GM23248 (cell line): ENCODE measurements at places on chromosomes 16 and 17. TPM values are rescaled to one million over a fixed set of nuclear protein-coding genes. Genes with fewer than 3 reads are reported as not detected.

Gene FGF11
- 0.22 and 0.36 TPM in 2 replicates for polyA plus RNA-seq

Gene CASKIN2
- polyA plus RNA-seq = 1.9 and 2.0 TPM in 2 replicates

Gene CD79B
- polyA plus RNA-seq = not detected in 2 replicates

Gene CXCL16
- polyA plus RNA-seq = 4.1 TPM in 2 replicates

Gene TNP2
- not detected in 2 replicates for polyA plus RNA-seq

Gene KDM6B
- polyA plus RNA-seq = 1.6 and 2.3 TPM in 2 replicates

Gene VTN
- polyA plus RNA-seq = 0.24 and 0.34 TPM in 2 replicates

Gene PRAC2
- not detected in 2 replicates for polyA plus RNA-seq

Gene KRT12
- polyA plus RNA-seq = not detected in 2 replicates

Gene ASGR2
- polyA plus RNA-seq = not detected in 2 replicates

Gene NOXO1
- 0.23 TPM in 1 of 2 replicates, not detected in the other for polyA plus RNA-seq

Gene KRTAP3-2
- polyA plus RNA-seq = not detected in 2 replicates

Gene CTRB1
- not detected in 2 replicates for polyA plus RNA-seq

Gene IGSF6
- 0.14 and 0.18 TPM in 2 replicates for polyA plus RNA-seq

Gene KRTAP1-5
- 127 and 134 TPM in 2 replicates for polyA plus RNA-seq

Gene KRT23
- polyA plus RNA-seq = 0.13 TPM in 1 of 2 replicates, not detected in the other

Gene MRM1
- polyA plus RNA-seq = 2.8 and 3.8 TPM in 2 replicates

Gene KRT31
- not detected in 2 replicates for polyA plus RNA-seq

Gene NOS2
- polyA plus RNA-seq = not detected in 2 replicates

Gene ZNF764
- 3.0 TPM in 2 replicates for polyA plus RNA-seq

Gene SCNN1G
- not detected in 2 replicates for polyA plus RNA-seq

Gene SLC52A1
- not detected in 2 replicates for polyA plus RNA-seq

Gene HBZ
- polyA plus RNA-seq = not detected in 2 replicates

Gene GAN
- polyA plus RNA-seq = 1.6 and 2.1 TPM in 2 replicates

Gene SOST
- not detected in 2 replicates for polyA plus RNA-seq

Gene HSD17B1
- 2.6 and 3.0 TPM in 2 replicates for polyA plus RNA-seq

Gene RNF112
- 0.75 and 0.83 TPM in 2 replicates for polyA plus RNA-seq

Gene UTS2R
- polyA plus RNA-seq = not detected in 2 replicates

Gene CSH2
- not detected in 2 replicates for polyA plus RNA-seq

Gene ADAT1
- 18.9 and 25.8 TPM in 2 replicates for polyA plus RNA-seq

Gene DRC3
- polyA plus RNA-seq = 2.2 and 3.2 TPM in 2 replicates

Gene PITPNM3
- 6.5 and 6.9 TPM in 2 replicates for polyA plus RNA-seq

Gene FN3KRP
- 45.2 and 46.3 TPM in 2 replicates for polyA plus RNA-seq

Gene GALR2
- polyA plus RNA-seq = 0.18 TPM in 1 of 2 replicates, not detected in the other

Gene TNFRSF17
- not detected in 2 replicates for polyA plus RNA-seq

Gene IRX5
- polyA plus RNA-seq = 2.9 and 3.6 TPM in 2 replicates

Gene CACNG5
- polyA plus RNA-seq = not detected in 2 replicates

Gene SDR42E1
- polyA plus RNA-seq = not detected in 2 replicates

Gene PAFAH1B1
- 32.5 and 39.3 TPM in 2 replicates for polyA plus RNA-seq

Gene MILR1
- polyA plus RNA-seq = 6.3 and 6.5 TPM in 2 replicates

Gene TMEM238L
- not detected in 2 replicates for polyA plus RNA-seq

Gene PDE6G
- polyA plus RNA-seq = not detected in 2 replicates

Gene OTOP2
- polyA plus RNA-seq = not detected in 2 replicates

Gene PLXDC1
- polyA plus RNA-seq = 0.24 and 0.71 TPM in 2 replicates

Gene PLCG2
- 0.35 and 0.39 TPM in 2 replicates for polyA plus RNA-seq

Gene MT3
- polyA plus RNA-seq = not detected in 2 replicates

Gene SP2
- polyA plus RNA-seq = 13.6 and 14.2 TPM in 2 replicates

Gene AOC2
- polyA plus RNA-seq = 0.09 and 0.14 TPM in 2 replicates

Gene CACNG1
- not detected in 2 replicates for polyA plus RNA-seq

Gene DHRS7B
- polyA plus RNA-seq = 36.9 and 37.3 TPM in 2 replicates

Gene SPATA22
- not detected in 2 replicates for polyA plus RNA-seq

Gene CDH16
- not detected in 2 replicates for polyA plus RNA-seq

Gene CHAD
- polyA plus RNA-seq = not detected in 2 replicates

Gene SLC7A5
- 69.0 and 69.9 TPM in 2 replicates for polyA plus RNA-seq
